ENCODE measurements at places on chromosomes 11 and 22.

GRCh38 chr22:44926124-44926475 is 83.7 kb downstream of the PHF21B start:
- DNase-seq = no peak

- no peak for DNase-seq
Measured at GRCh38 chr22:33476716-33477115, 418.5 kb upstream of the SYN3 start.

DNA sequence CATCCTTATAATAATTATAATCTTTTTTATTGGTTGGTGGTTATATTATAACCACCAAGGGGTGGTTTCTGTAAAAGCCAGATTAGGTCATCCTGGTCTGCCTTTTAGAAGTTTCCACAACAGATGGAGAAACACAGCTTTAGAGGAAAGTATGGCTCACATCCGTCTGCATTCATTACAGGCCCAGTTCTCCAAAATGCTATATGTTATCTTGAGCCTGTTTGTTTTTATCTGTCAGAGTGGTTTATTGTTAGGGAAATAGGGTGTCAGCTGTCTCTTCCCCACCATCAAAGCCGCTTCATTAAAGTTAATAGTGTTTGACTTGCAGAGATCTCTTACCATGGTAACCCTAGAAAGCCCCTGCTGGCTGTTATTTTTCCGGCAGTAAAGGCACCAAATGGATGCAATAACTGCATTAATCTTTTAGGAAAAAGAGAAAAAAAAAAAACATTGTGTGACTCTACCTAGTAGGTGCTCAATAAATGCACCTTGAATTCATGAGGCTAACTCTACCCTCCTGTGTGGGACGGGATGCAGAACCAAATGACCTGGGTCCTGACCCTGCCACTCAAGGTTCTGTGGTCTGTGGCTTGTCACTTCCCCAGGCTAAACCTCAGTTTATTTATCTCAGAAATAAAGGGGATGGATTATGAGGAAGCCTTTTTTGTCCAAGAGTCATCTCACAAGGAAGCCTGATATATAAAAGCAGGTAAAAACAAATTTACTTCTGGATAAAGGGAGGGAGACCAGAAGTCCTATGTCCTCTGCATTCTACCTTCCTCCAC is 118.3 kb downstream of the WT1 start:
- no peak for DNase-seq

- no peak for DNase-seq
Measured at GRCh38 chr22:36702842-36703215, 723 bp downstream of the CACNG2 start.

GRCh38 chr11:121890377-121890776 is 225.6 kb downstream of the BLID start:
- no peak for DNase-seq

GRCh38 chr11:72736452-72737069 is 15.6 kb downstream of the ARAP1 start:
- DNase-seq = peak; percentile 37
